ENCODE measurements at places on chromosomes 5 and 9.

DNA sequence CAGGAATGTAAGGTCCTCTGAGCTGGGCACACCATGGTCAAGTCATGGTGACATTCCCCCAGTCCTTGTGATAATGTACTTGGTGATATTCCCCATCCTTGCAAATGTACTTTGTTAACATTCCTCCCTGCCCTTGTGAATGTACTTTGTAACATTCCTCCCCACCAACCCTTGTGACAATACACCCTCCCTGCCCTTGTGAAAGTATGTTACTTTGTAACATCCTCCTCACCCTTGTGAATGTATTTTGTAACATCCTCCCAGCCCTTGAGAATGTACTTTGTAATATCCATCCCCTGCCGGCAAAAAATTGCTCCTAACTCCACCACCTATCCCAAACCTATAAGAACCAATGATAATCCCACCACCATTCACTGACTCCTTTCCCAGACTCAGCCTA is 53.3 kb downstream of the RAPGEF6 start:
- DNase-seq = no peak

DNA sequence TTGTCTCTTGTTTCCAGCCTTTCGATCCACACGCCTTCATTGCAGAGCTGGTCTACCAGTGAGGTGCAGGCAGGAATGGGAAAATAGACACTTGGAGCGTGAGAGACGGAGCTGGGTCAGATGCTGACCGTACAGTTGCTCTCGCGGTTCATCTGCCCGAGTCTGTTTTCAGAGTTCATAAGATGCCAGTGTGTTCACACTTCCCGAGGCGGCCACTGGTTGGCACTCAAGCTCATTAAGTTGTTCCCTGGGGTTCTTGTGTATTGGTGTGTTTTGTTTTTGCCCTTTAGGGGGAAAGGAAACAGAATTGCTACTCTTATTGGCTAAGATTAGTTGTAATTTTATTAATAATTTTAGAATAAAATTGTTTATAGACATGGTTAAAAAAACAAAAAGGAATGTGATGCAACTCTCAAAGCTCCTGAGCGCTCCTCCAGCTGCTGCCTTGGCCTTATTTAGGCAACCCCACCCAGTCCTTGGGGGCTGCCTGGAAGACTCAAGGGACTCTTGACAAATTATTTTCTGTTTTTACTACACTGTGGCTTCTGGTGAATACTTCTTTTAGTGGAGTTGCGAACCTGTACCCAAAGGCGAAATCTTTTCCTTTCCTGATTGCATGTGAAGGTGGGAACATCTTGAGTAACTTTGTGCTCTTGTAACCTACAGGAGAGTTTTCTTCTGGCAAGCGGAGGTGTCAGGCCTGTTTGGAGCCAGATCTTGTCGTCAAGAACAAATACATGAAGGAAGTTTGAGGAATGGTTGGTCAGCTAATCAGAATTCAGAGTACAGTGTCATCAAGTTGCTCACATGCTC is 146.1 kb downstream of the MAST4 start:
- no peak for DNase-seq

- DNase-seq = no peak
Measured at GRCh38 chr5:31244921-31245320, 51.4 kb downstream of the CDH6 start.

GRCh38 chr5:26482076-26482809 is 556.1 kb downstream of the CDH9 start:
- no peak for DNase-seq

DNA sequence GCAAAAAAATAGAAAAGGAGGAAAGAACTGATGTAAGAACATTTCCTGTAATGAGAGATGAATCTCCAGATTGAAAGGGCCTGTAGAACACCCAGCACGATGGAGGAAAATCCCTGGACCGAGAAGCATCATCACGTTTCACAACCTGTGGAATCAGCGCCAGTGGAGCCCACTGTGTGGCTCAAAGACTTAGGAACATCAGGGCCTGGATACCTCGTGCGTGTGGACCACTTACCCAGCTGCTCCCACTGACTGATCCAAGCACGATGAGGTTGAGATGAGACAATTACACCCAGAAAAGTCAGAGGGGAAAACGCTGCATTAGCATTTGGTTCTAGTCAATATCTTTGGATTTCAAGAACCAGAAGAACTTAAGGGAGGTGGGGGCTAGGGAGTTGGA is 224.6 kb downstream of the SYK start:
- no peak for DNase-seq

DNA sequence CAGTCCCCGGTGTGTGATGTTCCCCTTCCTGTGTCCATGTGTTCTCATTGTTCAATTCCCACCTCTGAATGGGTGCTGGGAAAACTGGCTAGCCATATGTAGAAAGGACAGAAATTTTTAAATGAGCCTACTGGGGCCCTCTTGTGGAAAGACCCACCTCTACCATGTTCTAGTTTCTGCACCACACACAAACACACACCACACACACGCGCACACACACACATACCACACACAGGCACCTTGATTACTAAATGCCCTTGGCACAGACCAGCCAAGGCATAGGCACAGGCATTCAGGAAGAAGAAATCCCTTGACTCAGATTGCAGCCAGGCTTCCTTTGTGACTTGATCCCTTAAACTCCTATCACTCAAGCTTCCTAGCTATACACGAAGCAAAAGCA is 60.5 kb downstream of the SIL1 start:
- DNase-seq = peak; percentile 32

DNA sequence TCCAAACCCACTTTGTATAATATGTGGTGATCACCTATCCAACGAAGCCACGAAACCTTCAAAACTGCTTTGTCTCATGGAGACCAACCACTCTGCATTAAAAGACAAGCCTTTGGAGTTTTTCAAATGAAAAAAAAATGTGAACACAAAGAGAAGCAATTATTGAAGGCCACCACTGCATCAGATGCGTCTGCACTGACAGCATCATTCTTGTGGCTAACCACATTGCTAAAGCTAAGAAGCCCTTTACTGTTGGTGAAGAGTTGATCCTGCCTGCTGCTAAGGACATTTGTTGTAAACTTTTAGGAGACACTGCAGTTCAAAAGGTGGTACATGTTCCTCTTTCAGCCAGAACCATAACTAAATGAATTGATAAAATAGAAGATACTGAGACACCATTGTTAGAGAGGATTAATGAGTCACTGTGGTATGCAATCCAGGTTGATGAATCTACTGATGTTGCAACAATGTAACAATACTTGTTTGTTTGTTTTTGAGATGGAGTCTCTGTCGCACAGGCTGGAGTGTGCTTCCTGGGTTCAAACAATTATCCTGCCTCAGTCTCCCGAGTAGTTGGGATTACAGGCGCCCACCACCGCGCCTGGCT is 45.4 kb downstream of the TAF11L14 start:
- no peak for DNase-seq

- DNase-seq = no peak
Measured at GRCh38 chr9:122389799-122390481, 19.1 kb downstream of the PTGS1 start.

- DNase-seq = peak; percentile 33
Measured at GRCh38 chr9:110027671-110028081, 180.3 kb downstream of the C9orf152 start.

GRCh38 chr5:26872337-26872736 is 166.0 kb downstream of the CDH9 start:
- DNase-seq = no peak

DNA sequence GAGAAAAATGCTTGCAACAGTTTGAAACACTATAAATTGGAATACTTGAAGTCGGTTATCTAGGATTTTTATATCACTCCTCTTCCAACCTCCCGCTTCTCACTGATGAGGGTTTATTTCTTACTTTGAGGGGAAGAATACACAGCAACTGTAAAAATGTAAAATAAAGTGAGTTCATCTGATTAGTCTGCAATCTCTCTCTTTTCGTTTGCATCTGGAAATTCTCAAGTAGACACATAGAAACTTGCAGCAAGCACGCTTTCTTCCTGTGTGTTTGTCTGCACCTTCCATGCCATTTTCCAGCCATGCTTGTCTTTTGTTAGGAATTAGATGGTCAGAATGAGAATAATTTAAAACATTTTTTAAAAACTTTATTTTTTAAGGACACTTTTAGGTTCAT is 45.1 kb upstream of the TAF11L2 start:
- DNase-seq = no peak

GRCh38 chr5:76547891-76548524 is 75.2 kb downstream of the F2RL2 start:
- no peak for DNase-seq

- no peak for DNase-seq
Measured at GRCh38 chr5:115930630-115931337, 31.5 kb upstream of the LVRN start.

All from HAP-1 (cell line).